ENCODE measurements at places on chromosomes 5 and 9.

GRCh38 chr5:34923694-34924461, 5.5 kb upstream of the DNAJC21 start:
- peak; percentile 26 for DNase-seq

DNA sequence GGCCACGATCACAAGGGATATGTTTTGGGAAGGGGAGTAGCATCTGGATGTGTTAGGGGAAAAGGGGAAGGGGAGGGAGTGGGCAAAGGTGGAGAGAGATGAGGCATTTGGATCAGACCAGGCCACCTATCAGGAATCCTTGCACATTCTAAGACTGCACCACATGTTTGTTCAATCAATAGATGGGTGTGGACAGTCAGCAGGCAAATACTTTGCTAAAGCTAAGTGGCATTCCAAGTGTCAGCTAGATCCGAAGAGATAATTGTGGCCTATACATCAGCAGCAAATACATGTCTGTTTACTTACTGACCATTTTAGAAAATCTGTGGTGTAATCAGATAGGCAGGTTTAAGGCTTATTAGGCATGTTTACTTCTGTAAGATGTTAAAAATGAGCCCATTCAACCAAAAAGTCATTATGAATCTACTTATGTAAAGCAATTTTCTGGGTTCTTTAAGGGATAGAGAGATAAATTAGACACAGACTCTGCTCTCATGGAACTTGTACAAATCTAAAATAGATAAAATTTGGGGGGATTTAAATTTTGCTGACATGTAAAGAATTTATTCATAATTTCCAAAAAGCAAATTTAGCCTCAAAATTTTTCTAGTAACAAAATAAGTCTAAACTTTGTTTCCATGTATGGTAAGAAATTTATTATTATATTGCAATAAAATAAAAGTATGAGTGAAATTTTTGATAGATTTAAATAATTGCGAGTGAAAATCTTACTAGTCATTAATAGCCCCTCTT, 107.3 kb downstream of the SNCAIP start:
- DNase-seq, result no peak

- DNase-seq, result no peak
These were observed 35.8 kb downstream of the NRG2 start for GRCh38 chr5:140007311-140007710.

DNA sequence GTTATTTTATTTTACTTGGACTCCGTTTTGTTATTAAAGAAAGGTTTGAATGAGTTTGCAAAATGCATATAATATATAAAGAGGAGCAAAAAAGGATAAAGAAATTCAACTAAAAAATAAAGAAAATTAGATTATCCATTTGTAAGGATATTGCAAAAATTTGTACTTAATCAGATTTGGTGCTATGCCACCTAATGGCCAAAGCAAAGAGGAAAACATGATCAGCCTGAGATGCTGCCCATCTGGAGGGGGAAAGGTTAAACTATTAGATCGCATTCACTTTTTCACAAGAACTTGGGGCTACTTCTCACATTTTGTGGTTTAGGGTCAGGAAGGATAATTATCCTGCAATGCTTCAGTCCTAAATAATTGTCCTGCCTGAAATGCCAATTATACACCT, 350.6 kb downstream of the MLLT3 start:
- no peak for DNase-seq

- no peak for DNase-seq
These were observed 71.8 kb upstream of the ZBTB43 start for GRCh38 chr9:126733005-126733404.

DNA sequence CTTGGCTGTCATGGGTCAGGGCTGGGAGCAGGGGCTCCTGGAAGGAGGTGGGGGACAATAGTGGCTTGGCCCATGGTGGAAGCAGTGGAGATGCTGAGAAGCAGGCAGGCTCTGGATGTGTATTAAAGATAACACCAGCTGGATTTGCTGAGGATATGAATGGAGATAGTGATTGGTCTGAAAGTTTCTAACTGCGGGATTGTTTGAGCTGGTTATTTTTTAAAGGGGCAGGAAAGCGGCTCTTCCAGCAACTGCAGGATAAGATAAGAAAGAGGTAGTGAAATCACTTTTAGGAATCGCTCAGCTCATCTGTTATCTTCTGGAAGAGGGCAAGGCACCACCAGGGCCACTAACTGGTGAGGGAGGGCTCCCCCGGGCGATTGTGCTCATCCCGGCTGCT, 125.5 kb downstream of the TENT4A start:
- DNase-seq, result no peak

Measured in stimulated activated CD4-positive, alpha-beta T cell treated with anti-CD3 and anti-CD28 coated beads, Interleukin-4, amount 100 ng/mL, for 48 hours (primary cell).